ENCODE measurements at places on chromosomes 12 and 14.

- peak; percentile 41 for DNase-seq
These were observed 22.4 kb downstream of the RXYLT1 start for GRCh38 chr12:63802012-63802608.

GRCh38 chr12:95191060-95191696, 26.1 kb downstream of the FGD6 start:
- DNase-seq, result no peak

DNA sequence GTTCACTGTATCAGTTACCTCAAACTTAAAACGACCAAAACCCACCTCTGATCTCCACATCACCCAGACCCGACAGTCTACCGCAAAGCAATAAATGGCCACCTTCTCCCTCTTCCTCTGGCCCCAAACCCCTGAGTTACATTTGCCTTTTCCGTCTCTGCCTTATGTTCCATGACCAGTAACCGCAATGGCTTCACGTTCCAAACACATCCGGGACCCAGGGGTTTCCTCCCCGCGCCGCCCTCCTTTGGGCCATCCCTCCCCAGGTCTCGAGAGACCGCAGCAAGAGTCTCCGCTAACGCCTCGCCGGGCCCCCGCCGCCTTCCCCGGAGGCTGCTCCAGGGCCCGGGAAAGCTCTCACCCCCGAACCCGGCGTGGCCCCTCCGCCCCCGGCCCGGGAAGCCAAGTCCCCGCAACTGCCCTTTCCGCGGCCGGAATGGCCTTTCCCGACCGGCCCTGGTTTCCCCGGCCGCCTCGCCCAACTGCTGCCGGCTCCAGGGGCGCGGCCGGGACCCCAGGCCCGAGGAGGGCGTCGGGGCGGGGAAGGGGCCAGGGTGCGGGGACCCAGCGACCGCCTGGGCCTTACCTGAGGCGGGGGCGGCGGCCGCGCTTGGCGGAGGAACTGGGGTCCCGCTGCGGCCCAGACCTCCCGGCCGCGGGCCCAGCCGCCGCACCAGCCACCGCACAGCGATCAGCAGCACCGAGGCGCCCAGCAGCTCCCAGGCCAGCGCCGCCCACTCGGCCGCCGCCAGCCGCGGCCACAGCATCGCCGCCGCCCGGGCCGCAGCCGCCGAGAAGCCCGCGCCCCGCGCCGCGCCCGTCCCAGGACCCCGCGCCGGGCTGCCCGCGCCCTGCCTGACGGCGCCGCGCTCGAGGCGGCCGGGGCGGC, at the start of gene ANKLE2:
TSS of gene ANKLE2 (minus strand) at position 801 of the 889 bp plus-strand sequence. CDS start at position 767, 34 bp downstream.
- DNase-seq, result peak; percentile 7

DNA sequence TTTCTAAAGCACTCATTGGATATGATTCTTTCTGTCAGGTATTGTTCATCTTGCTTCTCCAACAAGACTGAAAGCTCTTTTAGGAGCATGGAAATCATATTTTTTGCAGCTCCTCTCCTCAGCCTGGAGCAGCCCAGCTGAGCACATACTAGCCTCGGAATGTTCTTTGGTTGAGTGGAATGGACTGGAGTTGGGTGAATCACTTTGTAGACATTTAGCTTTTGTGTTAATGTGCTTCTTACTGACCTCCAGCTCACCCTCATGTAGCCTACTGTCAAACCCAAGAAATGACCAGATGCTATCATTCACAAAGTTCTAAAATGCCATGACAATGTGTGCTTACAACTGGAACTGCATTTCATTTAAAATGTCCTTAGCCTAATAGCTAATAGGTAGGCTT, 161.1 kb downstream of the NUAK1 start:
- no peak for DNase-seq

GRCh38 chr12:67070307-67070600, 198.9 kb upstream of the CAND1 start:
- no peak for DNase-seq

- peak; percentile 47 for DNase-seq
These were observed 15.0 kb downstream of the GXYLT1 start for GRCh38 chr12:42129595-42130204.
